ENCODE measurements at places on chromosomes 5 and 9. TPM values are rescaled to one million over a fixed set of nuclear protein-coding genes. Genes with fewer than 3 reads are reported as not detected.

GRCh38 chr5:140632366-140633020 lies 482 bp downstream of the CD14 start:
- peak; percentile 46 for DNase-seq
- H3K36me3 ChIP-seq, result no peaks in the 10 kb centered on the region
- peaks cover 14% of the 10 kb centered on the region for H3K27me3 ChIP-seq
- H3K4me3 ChIP-seq, result peak overlapping the region; percentile 84
- no peaks in the 10 kb centered on the region for H3K4me1 ChIP-seq
- H3K27ac ChIP-seq, result peak overlapping the region; percentile 10

- no peak for DNase-seq
- H3K4me1 ChIP-seq, result no peaks in the 10 kb centered on the region
- H3K4me3 ChIP-seq, result no peak overlapping the region
- no peaks in the 10 kb centered on the region for H3K36me3 ChIP-seq
Measured at GRCh38 chr9:126763130-126763764, 41.6 kb upstream of the ZBTB43 start.

- H3K36me3 ChIP-seq, result no peaks in the 10 kb centered on the region
- no peak for DNase-seq
- H3K27me3 ChIP-seq, result no peaks in the 10 kb centered on the region
Measured at GRCh38 chr9:34158362-34158869, 20.4 kb upstream of the UBAP1 start.

- H3K4me1 ChIP-seq, result no peaks in the 10 kb centered on the region
- no peak for DNase-seq
- H3K27me3 ChIP-seq, result no peaks in the 10 kb centered on the region
- no peak overlapping the region for H3K4me3 ChIP-seq
- no peaks in the 10 kb centered on the region for H3K36me3 ChIP-seq
Measured at GRCh38 chr9:17462869-17463464, 115.9 kb upstream of the SH3GL2 start.

GRCh38 chr9:110089681-110090370 lies 118.1 kb downstream of the C9orf152 start:
- H3K4me1 ChIP-seq, result no peaks in the 10 kb centered on the region
- no peak overlapping the region for H3K4me3 ChIP-seq
- no peaks in the 10 kb centered on the region for H3K27me3 ChIP-seq
- H3K36me3 ChIP-seq, result no peaks in the 10 kb centered on the region

GRCh38 chr9:133141833-133142595 lies 21.0 kb upstream of the RALGDS start:
- no peaks in the 10 kb centered on the region for H3K27me3 ChIP-seq
- DNase-seq, result peak; percentile 77
- H3K27ac ChIP-seq, result peak overlapping the region; percentile 100

DNA sequence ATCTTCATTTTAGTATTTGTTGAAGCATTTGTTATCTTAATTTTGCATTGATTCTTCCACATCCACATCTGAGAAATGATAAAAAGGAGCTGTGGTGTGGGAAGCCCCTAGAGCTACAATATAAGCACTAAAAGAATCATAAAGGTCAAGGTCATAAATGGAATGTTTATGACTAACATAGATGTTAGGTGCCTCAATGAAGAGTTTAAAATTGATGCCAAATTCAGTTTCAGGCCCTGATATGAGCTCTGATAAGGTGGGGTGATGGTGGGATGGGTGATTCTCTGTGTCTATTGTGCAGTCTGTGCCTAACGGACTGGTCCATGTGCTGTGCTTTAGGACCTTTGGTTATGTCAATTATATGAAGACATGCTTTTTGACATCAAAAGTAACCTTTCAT lies 61.2 kb upstream of the CAMK4 start:
- H3K4me3 ChIP-seq, result no peak overlapping the region
- H3K27me3 ChIP-seq, result no peaks in the 10 kb centered on the region
- no peaks in the 10 kb centered on the region for H3K4me1 ChIP-seq
- no peak for DNase-seq

DNA sequence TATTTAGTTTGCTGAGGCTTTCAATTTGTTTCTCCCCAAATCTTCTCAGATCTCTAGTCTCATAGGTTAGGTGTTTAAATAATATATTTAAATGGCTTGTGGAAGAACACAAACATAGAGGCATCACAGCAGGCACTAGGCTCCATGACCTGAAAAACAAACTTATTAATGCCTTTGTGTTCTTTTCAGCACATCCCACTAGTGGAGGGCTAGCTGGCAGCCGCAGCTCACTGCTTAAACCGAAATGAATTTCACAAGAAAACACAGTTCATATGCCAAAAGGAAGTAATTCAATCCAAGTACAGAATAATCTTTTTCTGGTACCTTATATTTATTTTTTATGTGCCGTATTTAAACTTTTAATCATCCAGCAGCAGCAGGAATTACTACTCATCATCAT lies 382.5 kb downstream of the PLK2 start:
- H3K36me3 ChIP-seq, result no peaks in the 10 kb centered on the region
- no peaks in the 10 kb centered on the region for H3K27me3 ChIP-seq
- H3K4me3 ChIP-seq, result no peak overlapping the region
- no peaks in the 10 kb centered on the region for H3K4me1 ChIP-seq

GRCh38 chr9:97397220-97397619 lies 14.7 kb upstream of the TDRD7 start:
- no peak overlapping the region for H3K4me3 ChIP-seq
- peaks cover 3% of the 10 kb centered on the region for H3K4me1 ChIP-seq
- H3K27ac ChIP-seq, result no peak overlapping the region
- H3K36me3 ChIP-seq, result no peaks in the 10 kb centered on the region

DNA sequence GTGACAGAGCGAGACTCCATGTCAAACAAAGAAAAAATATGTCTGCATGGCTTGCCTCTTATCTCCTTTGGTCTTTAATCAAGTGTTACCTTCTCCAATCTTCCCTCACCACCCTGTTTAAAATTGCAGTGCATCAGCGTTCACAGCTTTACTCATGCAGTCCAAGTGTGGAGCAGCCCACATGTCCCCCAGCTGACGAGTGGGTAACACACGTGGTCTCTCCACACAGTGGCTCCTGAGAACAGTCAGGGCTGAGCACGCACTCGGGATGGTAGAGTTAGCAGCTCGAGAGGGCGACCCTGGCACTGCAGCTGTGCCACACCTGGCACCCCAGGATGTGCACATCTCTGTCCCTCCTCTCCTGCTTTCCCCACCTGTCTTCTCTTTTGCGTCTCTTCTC lies 25.9 kb upstream of the CFAP157 start:
- H3K4me3 ChIP-seq, result no peak overlapping the region
- H3K27ac ChIP-seq, result no peak overlapping the region
- no peak for DNase-seq
- H3K27me3 ChIP-seq, result no peaks in the 10 kb centered on the region
- H3K4me1 ChIP-seq, result no peaks in the 10 kb centered on the region

- H3K4me1 ChIP-seq, result no peaks in the 10 kb centered on the region
- no peaks in the 10 kb centered on the region for H3K27me3 ChIP-seq
- no peak for DNase-seq
- peaks cover 8% of the 10 kb centered on the region for H3K36me3 ChIP-seq
- H3K4me3 ChIP-seq, result no peak overlapping the region
- no peak overlapping the region for H3K27ac ChIP-seq
Measured at GRCh38 chr9:120833325-120833724, 9.4 kb downstream of the PSMD5 start.

DNA sequence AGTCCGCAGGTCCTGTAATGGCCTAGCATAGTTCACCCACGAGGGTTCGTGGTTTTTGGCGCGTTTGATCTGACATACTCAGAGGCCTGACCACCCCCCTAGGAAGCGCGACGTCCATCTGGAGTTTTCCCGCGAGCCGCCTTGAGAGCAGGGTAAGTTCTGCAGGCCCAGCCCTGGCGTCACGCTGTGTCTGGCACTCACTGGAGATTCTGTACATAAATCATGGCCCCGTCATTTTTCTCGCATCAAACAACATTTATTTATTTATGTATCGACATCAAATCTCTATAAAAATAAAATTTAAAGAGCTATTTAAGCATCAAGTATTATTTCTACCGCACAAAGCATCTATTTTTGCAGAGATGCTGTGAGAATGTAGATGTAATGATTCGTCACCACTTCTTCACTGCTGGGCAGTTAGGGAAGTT lies 437 bp upstream of the TRIM41 start:
- no peaks in the 10 kb centered on the region for H3K27me3 ChIP-seq
- no peak for DNase-seq
- H3K36me3 ChIP-seq, result peaks cover under 1% of the 10 kb centered on the region
- H3K4me3 ChIP-seq, result peak overlapping the region; percentile 77
- H3K27ac ChIP-seq, result peak overlapping the region; percentile 94

GRCh38 chr9:97741947-97742346 lies 44.8 kb upstream of the XPA start:
- H3K27me3 ChIP-seq, result peaks cover 12% of the 10 kb centered on the region
- no peak for DNase-seq
- no peak overlapping the region for H3K27ac ChIP-seq
- H3K4me3 ChIP-seq, result no peak overlapping the region
- H3K36me3 ChIP-seq, result no peaks in the 10 kb centered on the region

- no peak for DNase-seq
- no peaks in the 10 kb centered on the region for H3K4me1 ChIP-seq
- H3K4me3 ChIP-seq, result no peak overlapping the region
- H3K36me3 ChIP-seq, result no peaks in the 10 kb centered on the region
- no peak overlapping the region for H3K27ac ChIP-seq
Measured at GRCh38 chr5:106020894-106021293, 1649.8 kb downstream of the EFNA5 start.

- H3K4me1 ChIP-seq, result no peaks in the 10 kb centered on the region
- no peaks in the 10 kb centered on the region for H3K27me3 ChIP-seq
- peaks cover 6% of the 10 kb centered on the region for H3K36me3 ChIP-seq
- H3K4me3 ChIP-seq, result no peak overlapping the region
- DNase-seq, result no peak
Measured at GRCh38 chr9:79665931-79666330, 94.2 kb downstream of the TLE4 start.

GRCh38 chr5:149073213-149073612 lies 10.4 kb upstream of the SH3TC2 start:
- H3K27me3 ChIP-seq, result no peaks in the 10 kb centered on the region
- H3K4me3 ChIP-seq, result no peak overlapping the region
- no peak overlapping the region for H3K27ac ChIP-seq

DNA sequence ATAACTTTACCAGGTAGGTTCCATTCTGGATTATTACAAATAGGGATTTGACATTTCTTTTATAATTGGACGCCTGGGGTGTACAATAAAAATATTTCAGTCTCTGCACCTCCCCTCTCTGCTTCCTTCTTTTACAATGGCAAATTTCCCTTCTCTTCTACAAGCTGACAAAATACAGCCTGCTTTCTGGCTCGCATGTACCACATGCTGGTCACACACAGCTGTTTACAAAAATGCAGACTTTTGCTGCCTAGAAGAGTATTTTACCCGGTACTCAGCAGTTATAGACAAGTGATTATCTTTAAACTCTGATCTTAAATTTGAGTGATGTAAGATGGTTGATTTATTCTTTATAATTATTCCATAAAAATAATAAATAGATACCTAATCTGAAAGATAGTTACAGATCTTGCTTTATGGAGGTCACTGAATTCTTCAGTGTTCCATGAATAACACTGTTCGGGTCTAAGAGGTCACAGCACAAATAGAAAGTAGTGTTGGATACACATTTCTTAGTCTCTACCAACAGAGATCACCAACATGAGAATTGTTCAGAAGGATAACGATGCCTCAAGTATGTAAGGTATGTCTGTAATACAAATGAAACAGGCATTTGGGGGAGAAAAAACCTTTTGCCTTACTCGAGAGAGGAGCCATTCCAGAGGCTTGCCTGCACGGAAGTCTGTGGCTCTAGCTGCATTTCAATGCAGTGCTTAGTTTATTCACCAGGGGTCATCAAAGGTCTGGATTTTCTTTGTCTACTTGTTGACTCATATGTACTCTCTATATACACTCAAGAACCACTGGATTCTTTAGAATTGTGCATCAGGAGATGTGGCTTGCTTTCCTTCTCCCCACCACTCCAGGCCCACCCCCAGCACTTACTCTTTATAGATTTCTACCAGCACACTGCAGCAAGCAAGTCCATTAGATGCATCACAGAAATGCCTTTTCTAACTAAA lies 206.6 kb upstream of the RFX3 start:
- no peaks in the 10 kb centered on the region for H3K27me3 ChIP-seq
- no peaks in the 10 kb centered on the region for H3K4me1 ChIP-seq
- DNase-seq, result no peak
- H3K36me3 ChIP-seq, result no peaks in the 10 kb centered on the region

DNA sequence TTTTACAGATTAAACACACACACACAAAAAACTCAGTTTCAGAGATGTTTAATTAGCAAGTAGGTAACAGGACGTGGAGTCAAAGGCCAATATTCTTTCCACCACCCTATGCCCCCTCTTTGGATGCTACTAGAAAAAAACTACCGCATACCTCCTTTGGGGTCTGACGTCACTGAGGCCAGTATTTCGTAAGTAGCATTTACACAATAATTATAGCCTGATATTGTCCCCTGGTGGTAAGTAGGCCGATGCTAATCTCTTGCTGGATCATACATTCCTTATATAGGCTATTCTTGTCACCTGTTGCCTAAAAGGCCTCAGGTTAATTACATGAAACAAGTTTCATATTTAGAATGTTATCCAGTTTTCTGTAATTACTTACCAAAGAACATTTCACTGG lies 21.0 kb upstream of the SMARCA2 start:
- peaks cover 2% of the 10 kb centered on the region for H3K27me3 ChIP-seq
- no peak overlapping the region for H3K27ac ChIP-seq
- no peak for DNase-seq
- H3K36me3 ChIP-seq, result no peaks in the 10 kb centered on the region
- H3K4me1 ChIP-seq, result no peaks in the 10 kb centered on the region
- H3K4me3 ChIP-seq, result no peak overlapping the region

GRCh38 chr5:93899026-93899600 lies 157.7 kb upstream of the POU5F2 start:
- H3K4me1 ChIP-seq, result no peaks in the 10 kb centered on the region
- DNase-seq, result no peak
- no peak overlapping the region for H3K27ac ChIP-seq
- H3K4me3 ChIP-seq, result no peak overlapping the region
- peaks cover 3% of the 10 kb centered on the region for H3K36me3 ChIP-seq
- no peaks in the 10 kb centered on the region for H3K27me3 ChIP-seq

- no peaks in the 10 kb centered on the region for H3K4me1 ChIP-seq
- H3K27me3 ChIP-seq, result no peaks in the 10 kb centered on the region
- no peak overlapping the region for H3K4me3 ChIP-seq
- no peaks in the 10 kb centered on the region for H3K36me3 ChIP-seq
Measured at GRCh38 chr9:112361601-112362000, 18.3 kb upstream of the HSDL2 start.

DNA sequence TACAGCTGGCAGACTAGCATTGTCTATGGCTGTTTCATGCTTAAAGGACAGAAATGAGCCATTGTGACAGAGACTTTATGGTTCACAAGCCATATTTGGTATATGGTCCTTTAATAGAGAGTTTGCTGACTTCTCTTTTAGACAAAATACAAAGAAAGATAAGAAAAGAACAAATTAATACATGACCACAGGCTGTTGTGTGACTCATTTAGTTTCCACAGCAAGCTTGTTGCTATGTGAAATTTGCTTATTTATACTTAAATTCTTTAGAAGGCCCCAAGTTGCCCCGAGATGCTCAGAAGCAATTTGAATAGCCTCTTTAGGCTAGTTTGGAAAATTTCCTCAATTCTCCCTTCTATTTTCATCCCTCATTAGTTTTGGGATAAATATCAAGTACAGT lies 315.3 kb upstream of the RPS23 start:
- no peaks in the 10 kb centered on the region for H3K36me3 ChIP-seq
- DNase-seq, result no peak
- H3K27ac ChIP-seq, result no peak overlapping the region

GRCh38 chr5:142808878-142809598 lies 38.9 kb downstream of the ARHGAP26 start:
- no peaks in the 10 kb centered on the region for H3K36me3 ChIP-seq
- H3K4me3 ChIP-seq, result no peak overlapping the region
- H3K27ac ChIP-seq, result no peak overlapping the region

Gene HAVCR2
- 2.3 TPM for total RNA-seq

Gene BHMT
- total RNA-seq, result 1.6 TPM

Gene WDR38
- total RNA-seq, result not detected

Gene TMEFF1
- 0.22 TPM for total RNA-seq

Gene DNAH5
- total RNA-seq, result not detected

Gene JAKMIP2
- total RNA-seq, result 5.7 TPM

Gene GRXCR2
- total RNA-seq, result not detected

Gene SPINK13
- not detected for total RNA-seq

Gene IL3
- total RNA-seq, result not detected

Gene CNTFR
- not detected for total RNA-seq
